ENCODE measurements at places on chromosomes 12 and 14.
A peak's percentile ranks its signal among the peaks of the same experiment; 100 is the strongest.

DNA sequence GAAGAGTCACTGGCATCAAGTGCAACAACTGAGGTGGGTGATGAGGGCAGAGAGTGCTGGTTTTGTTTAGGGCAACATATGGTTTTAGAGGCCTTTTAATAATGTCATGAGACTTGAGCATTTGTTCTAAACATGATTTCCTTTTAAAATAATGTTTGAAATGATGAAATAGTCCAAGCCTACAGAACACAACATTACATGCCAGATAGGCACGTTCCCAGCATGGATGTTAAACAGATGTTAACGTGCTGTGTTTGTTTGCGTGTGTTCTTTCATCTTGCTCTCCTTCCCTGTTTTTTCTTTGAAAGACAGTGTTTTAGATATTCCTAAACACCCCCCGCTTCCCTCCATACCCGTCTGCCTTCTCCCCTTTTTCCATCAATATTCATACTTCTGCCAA lies 82.3 kb downstream of the RGS6 start:
- DNase-seq, result no peak

- peak; percentile 29 for DNase-seq
Observed at GRCh38 chr12:19440019-19440858, 947 bp downstream of the AEBP2 start.

- DNase-seq, result no peak
Observed at GRCh38 chr14:55546212-55546874, 33.7 kb upstream of the KTN1 start.

- no peak for DNase-seq
Observed at GRCh38 chr14:69475194-69475818, 9.2 kb upstream of the PLEKHD1 start.

- no peak for DNase-seq
Observed at GRCh38 chr12:71980538-71980937, 41.9 kb downstream of the TPH2 start.

DNA sequence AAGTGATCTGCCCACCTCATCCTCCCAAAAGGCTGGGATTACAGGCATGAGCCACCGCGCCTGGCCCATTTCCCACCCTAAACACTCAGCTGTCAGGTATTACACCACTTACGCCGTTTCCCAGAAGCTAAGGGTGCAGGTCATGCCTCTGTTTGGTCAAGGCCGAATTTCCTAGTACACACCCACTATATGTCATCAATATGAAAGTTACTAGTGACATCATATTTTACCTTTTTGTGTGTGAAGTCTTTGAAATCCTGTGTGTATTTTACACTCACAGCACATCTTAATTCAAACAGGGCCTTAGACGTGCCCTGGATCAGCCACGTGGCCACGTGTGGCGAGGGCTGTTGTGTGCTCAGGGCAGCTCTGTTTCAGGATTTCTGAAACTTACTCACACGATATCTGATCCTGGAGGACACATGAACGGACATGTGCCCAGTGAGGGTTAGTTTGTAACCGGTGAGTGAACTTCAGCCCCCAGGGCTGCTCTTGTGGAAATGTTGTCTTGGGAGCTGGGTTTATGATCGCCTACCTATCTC lies 51.8 kb downstream of the GLT1D1 start:
- DNase-seq, result no peak

DNA sequence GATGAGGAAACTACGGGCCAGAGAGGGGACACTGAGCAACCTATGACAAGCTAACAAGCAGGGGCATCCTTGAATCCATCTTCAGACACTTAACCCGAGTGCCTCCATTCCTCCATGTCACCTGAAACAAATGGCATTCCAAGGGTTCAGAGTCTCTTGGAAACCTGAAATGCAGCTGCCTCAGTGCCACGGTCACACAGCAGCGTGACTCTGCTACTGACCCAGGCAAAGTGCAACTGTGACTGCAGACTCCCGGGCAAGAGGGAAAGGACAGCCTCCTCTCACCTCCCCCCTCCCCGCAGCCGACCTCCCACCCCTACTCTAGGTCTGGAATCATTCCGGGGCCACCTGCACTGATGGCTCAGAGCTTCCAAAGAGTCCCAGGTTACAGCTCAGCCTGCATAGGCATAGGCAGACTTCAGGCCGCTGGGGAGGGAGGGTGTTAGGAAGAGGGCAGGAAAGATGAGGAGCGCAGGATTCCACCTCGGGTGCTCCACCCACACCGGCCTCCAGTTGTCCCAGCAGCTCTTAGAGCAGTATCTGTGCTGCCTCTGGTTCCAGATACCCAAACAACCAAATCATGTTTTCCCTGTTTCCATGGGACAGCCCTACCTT lies 53.2 kb downstream of the KCNK10 start:
- DNase-seq, result no peak

DNA sequence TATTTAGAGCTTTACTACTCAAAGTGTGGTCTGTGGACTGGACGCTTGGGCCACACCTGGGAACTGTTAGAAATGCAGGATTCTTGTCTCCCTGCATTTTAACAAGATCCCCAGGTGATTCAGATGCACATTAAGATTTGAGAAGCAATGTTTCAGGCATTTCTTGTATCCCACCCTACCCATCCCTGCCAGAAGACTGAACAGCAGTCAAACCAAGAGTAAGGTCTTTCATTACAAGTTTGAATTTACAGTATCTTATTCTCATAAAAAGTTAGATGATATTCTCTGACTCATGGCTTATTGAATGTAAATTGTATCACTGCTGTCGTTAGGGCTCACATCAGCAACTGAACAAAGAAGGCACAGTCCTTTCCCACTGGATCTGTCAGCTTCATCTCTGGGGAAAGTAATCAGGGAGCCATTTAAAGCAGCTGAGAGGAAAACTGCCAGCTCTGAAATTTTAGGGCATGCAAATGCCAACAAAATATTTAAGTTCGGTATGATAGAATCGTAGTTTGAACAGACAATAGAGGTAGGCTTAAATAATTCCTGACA lies 141.1 kb downstream of the AKAP6 start:
- DNase-seq, result no peak

GRCh38 chr12:48586361-48586760 lies 16.5 kb upstream of the LALBA start:
- no peak for DNase-seq

DNA sequence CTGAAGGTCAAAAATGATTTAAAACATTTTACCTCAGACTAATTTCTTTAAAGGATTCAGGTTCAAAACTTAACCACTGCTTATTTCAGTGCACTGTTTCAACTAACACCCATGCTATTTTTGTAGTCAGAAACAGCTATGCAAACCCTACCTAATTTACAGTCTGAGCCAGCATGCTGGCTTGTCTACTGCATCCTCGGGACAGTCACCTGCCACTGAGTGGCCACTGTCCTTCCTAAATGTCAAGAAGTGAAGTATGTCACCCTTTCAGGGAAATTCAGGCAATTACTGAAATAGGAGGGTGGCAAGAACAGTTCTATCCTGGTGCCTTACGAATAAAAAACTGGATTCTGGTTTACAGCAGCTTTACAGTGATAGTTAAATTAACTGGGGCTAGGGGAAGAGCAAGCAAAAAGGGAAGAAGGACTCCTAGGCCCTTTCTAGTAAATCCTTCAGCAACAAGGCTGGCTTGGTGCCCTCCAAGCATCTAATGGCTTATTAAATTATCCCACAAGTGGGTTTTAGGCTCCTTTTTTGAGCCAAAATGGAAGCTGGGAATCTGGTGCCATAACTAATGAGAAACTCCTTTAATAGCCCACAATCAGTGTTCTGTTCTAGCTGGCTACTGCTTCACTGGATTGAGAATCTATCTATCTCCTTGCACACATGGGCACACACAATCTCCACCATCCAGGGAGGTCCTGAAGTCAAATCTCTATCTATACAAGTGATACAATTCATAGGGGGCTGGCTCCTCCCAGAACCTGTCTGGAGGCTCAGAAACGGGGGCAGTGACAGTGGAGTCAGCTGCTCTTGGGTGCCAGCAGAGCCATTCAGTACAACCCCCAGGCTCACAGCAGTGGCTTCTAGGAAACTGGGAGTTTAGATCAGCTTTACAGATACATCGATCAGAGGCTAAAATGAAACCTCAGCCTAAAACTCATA lies 43.4 kb downstream of the SH2B3 start:
- DNase-seq, result no peak

GRCh38 chr12:57905812-57906475 lies 35.4 kb upstream of the ATP23 start:
- DNase-seq, result no peak

DNA sequence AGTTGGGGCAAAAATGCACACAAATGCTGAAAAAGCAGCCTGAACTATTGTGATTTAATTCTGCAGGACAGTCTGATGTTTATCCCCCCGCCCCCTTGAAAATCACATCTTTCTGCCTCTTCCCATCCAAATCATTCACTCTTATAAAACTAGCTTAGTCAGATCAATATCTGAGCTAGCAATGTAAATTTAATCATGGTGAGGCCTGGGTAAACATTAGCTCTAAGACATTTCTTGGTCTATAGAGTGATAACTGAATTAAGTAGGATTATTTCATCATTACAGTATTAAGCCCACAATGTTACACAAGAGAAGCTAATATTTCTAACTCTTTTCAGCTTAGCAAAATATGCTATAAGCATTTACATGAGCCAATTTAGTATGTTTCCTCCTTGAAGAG lies 9.1 kb upstream of the PCED1B start:
- DNase-seq, result no peak

GRCh38 chr12:14849661-14850060 lies 6.3 kb upstream of the ART4 start:
- no peak for DNase-seq

- DNase-seq, result no peak
Observed at GRCh38 chr12:26813812-26814211, 19.2 kb downstream of the ITPR2 start.

GRCh38 chr12:65462484-65462883 lies 184.0 kb downstream of the MSRB3 start:
- no peak for DNase-seq

DNA sequence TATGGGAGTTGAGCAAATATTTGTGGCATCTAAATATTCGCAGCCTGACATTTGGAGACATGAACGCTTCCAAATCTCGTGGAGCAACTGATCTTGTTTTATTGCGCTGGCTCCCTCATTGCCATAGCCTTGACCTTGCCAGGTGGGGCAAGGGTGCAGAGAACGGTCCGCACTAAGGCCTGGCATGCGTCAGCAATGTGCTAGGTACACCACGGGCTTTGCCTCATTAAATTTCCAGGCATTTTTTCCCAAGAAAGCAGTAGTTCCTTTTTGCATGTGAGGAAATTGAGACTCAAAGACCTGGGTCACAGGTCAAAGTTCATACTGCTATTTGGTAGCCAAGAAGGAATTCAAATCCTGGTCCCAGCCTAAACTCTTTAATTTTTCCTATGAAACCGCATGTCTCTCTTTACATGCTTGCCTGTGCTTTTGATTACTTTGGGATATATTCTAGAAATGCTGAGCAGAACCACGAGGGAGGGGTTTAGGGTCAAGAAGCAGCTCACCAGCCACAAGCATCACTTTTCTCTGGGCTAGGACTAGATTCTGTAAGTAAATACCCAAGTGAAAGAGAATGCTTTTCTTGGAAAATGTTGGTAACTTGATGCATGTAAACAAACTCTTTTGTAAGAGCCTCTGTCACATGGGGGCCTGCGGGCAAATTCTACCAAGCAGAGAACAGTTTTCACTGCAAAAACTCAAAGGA lies 891.6 kb downstream of the VRK1 start:
- no peak for DNase-seq

DNA sequence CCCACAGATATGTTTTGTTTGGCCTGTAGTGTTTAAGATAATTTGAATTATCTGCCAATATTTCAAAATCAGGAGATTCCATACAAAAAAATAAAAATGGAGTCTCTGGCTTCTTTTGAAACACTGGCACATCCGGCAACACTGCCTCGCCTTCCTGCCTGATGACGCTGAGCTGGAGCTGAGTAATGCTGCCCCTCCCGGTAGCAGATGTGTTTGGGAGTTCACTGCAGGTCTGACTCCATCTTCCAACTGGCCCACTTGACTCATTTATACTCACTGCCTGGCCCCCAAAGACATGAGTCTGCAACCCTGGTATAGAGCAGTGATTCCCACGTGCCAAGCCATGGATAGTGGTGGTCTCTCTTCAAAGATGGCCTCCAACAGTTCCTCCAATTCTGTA lies 7.4 kb downstream of the CIT start:
- DNase-seq, result no peak

- peak; percentile 19 for DNase-seq
Observed at GRCh38 chr12:107402041-107403022, 283.3 kb upstream of the PWP1 start.

GRCh38 chr14:23487216-23487615 lies 17.7 kb downstream of the NGDN start:
- DNase-seq, result no peak

GRCh38 chr14:51677266-51677665 lies 25.6 kb downstream of the FRMD6 start:
- DNase-seq, result no peak

GRCh38 chr14:73851000-73851399 lies 631 bp upstream of the PTGR2 start:
- no peak for DNase-seq

- DNase-seq, result peak; percentile 36
Observed at GRCh38 chr12:123120452-123121166, 30.3 kb downstream of the PITPNM2 start.

DNA sequence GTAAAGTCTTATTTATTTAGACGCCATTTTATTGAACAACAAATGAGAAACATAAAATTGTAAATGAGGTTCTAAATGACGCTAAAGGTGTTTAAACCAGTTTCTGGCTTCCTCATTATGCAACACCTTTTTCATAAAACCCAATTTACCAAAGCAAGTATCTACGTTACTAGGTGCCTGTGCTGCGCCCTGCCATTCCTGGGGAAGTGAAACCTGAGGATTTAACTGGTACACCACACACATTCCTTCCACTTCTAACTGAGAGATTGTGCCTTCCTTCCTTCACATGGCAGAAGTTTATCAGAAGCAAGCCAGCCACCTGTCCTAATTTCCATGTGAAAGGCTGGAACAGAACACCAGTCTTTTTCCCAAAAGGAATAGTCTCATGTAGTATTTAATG lies 40.3 kb upstream of the GCH1 start:
- DNase-seq, result no peak

DNA sequence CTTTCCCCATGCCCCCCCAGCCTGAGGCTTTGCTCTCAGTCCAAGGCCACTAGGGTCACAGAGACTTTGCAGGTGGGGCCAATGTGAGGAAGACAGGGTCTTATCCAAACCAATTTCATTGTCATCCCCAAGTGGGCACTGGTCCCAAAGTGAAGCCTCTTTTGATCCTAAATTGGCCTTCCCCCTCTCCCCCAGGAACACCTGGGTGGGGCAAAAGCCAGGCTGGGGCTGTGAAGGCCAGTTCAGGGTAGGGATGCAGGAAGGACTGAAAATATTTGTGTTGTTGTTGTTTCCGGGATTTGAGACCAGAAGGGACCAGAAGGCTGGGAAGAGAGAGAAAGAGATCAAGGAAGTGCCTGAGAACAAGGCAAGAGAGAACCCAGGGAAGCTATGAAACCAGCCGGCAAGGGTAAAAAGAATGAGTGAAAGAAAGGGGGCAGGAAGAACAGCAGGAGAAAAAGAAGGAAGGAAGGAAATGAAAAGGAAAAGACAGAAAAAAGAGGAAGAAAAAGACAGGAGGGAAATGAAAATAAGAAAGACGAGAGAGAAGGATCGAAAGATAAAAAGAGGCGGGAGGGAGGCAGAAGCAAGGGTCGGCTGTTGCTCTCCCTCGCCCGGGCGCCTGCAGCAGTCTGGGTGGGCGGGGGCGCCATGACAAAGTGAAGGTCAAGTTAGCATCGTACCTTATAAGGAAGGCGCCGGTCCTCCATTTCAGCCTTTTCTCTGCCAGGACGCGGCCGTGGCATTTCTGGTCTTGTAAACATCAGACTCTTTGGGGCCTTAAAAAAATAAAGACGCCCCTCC lies 7.4 kb upstream of the HOXC11 start:
- DNase-seq, result no peak

- no peak for DNase-seq
Observed at GRCh38 chr12:112539221-112539620, 120.5 kb downstream of the PTPN11 start.

- DNase-seq, result no peak
Observed at GRCh38 chr14:75577090-75577489, 1.3 kb upstream of the FLVCR2 start.

Data from activated naive CD4-positive, alpha-beta T cell (primary cell).